ENCODE measurements at places on chromosomes 3 and 15.

GRCh38 chr3:181134873-181135272, 145.3 kb upstream of the DNAJC19 start:
- DNase-seq, result no peak

DNA sequence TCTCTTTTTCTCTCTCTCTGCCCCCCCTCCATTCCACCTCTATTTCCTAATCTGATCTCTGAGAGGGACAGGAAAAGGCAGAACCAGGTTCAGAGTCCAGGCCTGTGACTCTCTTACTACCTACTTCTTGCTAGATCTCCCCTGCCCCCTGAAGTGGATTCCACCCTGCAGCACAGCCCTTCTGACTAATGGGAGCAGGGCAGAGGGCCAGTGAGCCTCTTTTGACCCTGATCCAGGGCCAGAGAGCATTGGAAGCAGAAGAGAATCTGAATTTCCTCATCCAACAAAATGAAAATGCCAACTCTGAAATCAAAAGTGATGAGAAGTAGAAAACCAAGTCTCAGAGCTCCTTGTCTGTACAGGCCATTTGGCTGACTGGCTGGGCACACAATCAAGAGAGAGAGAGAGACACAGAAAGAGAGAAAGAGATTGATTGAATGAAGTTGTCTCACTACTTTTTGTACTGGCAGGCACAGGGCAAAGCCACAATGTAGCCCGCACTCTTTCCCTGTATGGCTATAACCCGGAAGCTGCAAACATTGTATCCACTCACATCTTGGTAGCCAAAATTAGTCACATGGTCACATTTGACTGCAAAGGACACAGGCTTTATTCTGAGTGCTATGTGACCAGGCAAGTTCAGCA, 31.6 kb upstream of the GLCE start:
- no peak for DNase-seq

DNA sequence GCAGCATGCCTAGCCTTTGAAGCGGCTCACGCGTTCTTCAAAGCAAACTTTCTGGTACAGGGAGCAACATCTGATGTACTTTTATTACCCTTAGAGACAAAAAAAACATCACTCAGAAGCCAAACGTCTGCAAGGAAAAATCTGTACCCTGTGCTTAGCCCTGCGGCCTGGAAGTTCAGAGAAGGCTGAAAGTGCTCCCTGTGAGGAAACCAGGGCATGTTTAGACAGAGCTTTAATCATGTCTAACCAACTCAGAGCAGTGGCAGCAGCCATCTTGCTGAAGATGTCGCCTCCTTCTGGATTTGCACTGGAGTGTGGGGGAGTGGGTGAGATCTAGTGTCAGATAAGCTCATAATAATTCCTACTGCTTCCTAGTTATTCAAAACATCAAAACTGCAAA, 170.4 kb downstream of the P3H2 start:
- no peak for DNase-seq

GRCh38 chr3:55439657-55440056, 47.4 kb downstream of the WNT5A start:
- DNase-seq, result no peak

DNA sequence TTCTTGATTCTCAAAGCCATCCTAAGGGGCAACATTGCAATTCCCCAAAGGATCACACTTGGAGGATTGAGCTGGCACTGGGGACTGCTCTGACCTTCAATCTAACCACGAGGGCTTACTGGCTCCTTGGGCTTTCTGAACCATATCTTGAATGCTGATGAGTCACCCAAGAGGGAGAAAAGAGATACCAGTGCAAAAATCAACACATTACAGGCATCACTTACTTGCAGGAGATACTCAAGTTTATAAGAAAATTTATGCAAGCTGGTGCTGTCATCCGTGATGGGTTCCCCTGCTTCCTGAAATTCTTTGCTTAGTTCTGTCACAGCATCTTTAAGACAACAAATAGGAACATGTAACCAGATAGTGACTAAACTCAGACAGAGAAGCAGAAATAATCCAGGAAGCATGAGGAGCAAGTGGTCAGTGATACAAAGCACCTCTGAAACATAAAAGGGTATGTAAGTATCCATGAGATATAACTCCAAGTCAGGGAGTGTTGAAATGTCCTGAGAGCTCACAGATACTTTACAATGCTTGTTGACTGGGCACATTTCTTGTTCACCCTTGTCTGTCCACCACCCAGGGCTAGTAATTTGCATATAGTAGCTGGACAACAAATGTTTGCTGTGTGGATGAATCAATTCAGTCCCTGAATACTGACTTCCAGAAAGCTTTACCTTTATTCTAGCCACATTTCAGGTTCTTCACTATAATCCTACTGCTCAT, 14.1 kb downstream of the FYCO1 start:
- no peak for DNase-seq

DNA sequence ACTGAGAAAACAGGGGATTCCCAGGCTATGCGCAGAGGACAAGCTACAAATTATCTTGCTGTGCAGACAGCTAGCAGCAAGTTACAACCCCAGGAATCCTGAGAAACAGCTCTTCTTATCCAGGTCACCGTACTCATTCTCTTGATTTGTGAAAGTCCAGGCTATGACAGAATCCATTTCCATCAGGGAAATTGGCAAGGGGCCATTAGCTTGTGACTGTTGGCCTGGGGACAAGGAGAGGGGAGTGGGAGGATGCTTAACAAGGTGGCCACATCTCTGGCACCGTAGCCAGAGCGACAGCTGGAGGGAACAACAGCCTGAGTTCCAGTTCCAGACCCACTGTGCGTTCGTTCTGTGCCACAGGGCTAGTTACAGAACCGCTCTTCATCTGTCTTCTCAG, 44.9 kb upstream of the PLXNA1 start:
- DNase-seq, result no peak

- no peak for DNase-seq
These were observed 626.1 kb downstream of the CADM2 start for GRCh38 chr3:85584779-85585356.

GRCh38 chr3:62597491-62597890, 224.1 kb upstream of the FEZF2 start:
- no peak for DNase-seq

- DNase-seq, result no peak
These were observed 151.5 kb downstream of the ALCAM start for GRCh38 chr3:105518203-105518602.

- no peak for DNase-seq
These were observed 3.2 kb upstream of the GBE1 start for GRCh38 chr3:81764665-81765064.

- DNase-seq, result no peak
These were observed 90.5 kb downstream of the FAM227B start for GRCh38 chr15:49530092-49530491.

- no peak for DNase-seq
These were observed 239.2 kb downstream of the THRB start for GRCh38 chr3:24255414-24255813.
